ENCODE measurements at places on chromosomes 5 and 9.

DNA sequence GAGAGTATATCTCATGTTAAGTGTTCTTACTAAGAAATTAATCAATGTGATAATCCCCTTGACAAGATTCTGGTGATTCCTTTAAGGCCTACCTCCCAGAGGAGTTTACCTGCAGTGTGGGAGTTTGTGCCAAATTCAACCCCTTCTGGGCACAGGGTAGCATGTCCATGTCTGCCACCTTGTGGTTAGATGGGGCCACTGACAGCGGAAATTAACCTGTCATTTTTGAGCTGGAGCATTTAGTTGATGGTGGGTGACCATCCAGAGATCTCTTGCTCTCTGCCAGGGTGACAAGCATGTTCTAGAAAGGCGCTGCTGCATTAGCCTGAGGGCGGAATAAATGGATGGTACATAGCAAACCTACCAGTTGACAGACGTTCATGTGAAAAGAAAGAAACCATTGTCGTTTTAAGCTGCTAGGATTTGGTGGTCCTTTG is 132.2 kb downstream of the FBXO4 start:
- DNase-seq, result peak; percentile 30

DNA sequence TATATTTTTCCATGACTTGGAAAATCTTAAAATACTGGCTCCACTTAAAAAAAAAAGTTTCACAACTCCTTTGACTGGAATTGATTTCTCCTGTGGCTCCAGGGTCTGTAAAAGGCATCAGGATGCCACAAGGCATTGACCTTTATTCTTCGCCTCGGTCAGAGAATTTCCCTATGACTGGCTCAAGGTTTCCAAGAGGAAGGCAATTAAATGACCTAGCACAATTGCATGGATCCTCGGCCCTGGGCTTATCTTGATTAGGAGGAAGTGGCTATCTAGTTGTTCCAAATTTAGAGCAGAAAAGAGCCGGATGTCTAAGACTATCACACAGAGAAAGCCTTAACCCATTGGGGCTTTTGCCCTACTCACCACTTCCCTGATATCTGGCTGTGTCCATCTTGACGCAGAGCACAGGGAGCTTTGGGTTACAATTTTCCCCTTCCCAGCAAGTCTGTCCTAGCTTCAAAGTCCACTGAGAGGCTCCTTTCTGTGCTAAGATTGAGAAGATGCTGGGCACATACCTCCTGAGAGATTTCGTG is 56.9 kb upstream of the COL15A1 start:
- no peak for DNase-seq

- no peak for DNase-seq
Measured at GRCh38 chr5:146026307-146027010, 78.9 kb downstream of the PLAC8L1 start.

GRCh38 chr9:71441266-71441665 is 319.8 kb upstream of the TRPM3 start:
- no peak for DNase-seq

- DNase-seq, result no peak
Measured at GRCh38 chr9:87569008-87569509, 71.4 kb downstream of the DAPK1 start.

- DNase-seq, result no peak
Measured at GRCh38 chr9:120894321-120895148, 17.5 kb upstream of the PHF19 start.

DNA sequence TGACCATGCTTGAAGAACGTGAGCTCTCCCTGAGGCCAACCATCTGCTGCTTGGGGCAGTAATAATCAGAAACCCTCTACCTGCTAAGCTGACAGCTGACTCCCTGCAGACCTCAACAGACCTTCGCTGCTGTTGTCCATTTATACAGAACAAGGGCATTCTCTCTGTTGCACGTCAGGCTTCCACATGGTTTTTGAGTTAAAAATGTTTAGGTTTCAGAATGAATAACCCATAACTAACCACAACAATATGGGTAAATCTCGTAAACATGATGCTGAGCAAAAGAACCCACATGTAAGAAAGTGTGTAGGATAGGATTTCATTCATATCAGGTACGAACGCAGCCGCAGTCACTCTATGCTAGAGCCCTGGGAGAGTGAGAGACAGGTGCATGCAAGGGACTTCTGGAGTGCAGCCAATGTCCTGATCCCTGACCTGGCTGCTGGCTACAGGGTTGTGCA is 348.5 kb downstream of the MED10 start:
- DNase-seq, result no peak

GRCh38 chr5:14153932-14154731 is 11.0 kb downstream of the TRIO start:
- DNase-seq, result no peak

- DNase-seq, result peak; percentile 80
Measured at GRCh38 chr9:111482694-111483438, 1.3 kb downstream of the ECPAS start.

DNA sequence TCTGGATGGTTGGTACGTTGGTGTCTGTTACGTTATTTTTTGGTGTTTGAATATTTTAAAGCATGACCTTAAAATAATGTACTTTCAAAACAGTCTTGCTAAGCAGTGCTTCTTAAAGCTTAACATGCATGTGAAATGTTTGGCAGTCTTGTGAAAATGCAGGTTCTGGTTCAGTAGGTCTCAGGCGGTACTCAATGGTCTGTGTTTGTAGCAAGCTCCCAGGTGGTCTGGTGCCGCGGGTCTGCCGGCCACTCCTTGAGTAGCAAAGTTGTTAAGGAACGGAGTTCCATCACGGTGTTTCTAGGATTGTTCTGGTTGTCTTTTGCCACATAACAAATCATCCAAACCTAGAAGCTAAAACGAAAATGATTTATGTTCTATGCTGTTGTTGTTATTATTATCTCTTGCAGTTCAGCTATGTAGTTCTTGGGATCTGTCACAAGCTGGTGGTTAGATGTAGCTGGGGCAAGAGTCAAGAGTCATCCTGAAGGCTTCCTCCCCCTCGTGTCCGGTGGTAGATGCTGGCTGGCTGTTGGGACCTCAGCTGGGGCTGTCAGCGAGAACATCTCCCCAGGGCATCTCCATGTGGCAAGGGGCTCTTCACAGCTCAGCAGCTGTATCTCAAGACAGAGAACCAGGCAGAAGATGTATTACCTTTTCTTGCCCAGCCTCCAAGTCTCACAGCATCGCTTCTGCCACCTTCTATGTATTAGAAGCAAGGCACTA is 186.8 kb downstream of the PALM2AKAP2 start:
- no peak for DNase-seq

DNA sequence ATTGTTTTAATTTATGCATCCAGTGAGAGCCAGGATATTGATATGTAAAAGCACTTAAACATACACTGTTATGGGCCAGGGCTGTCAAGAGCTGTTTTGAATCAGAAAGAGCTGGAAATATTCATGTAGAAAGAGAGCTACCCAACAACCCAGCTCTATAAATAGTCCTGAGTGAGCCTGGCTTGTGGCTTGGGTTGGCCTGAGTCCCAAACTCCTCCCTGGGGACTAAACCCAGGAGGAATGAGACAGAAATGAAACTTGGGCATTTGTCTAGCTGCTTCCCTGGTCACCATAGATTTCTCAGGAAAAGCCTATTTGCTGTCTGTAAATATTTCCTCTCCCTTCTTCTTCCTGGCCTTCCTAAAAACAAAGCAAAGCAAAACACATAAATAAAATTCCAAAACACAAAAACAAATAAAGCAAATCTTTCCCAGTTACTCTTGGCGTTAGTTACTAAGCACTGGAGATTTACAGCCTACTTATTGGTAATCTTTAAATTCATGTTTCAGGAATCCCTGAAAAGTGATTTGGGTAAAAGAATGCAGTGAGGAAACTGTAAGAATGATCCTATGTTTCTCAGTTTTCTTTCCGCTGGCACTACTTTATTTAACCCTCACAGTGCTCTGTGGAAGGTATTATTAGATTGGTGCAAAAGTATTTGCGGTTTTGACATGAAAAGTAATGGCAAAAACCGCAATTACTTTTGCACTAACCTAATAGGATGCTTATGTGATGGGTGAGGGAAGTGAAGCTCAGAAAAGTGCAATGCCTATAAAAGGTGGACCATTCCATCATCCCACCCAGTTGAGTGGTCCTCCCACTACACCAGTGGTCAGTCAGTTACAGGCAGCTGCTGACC is 111.8 kb downstream of the CARTPT start:
- DNase-seq, result no peak

- DNase-seq, result no peak
Measured at GRCh38 chr5:35698047-35698808, 80.6 kb downstream of the SPEF2 start.

GRCh38 chr9:99353408-99353807 is 131.3 kb downstream of the SEC61B start:
- DNase-seq, result no peak

DNA sequence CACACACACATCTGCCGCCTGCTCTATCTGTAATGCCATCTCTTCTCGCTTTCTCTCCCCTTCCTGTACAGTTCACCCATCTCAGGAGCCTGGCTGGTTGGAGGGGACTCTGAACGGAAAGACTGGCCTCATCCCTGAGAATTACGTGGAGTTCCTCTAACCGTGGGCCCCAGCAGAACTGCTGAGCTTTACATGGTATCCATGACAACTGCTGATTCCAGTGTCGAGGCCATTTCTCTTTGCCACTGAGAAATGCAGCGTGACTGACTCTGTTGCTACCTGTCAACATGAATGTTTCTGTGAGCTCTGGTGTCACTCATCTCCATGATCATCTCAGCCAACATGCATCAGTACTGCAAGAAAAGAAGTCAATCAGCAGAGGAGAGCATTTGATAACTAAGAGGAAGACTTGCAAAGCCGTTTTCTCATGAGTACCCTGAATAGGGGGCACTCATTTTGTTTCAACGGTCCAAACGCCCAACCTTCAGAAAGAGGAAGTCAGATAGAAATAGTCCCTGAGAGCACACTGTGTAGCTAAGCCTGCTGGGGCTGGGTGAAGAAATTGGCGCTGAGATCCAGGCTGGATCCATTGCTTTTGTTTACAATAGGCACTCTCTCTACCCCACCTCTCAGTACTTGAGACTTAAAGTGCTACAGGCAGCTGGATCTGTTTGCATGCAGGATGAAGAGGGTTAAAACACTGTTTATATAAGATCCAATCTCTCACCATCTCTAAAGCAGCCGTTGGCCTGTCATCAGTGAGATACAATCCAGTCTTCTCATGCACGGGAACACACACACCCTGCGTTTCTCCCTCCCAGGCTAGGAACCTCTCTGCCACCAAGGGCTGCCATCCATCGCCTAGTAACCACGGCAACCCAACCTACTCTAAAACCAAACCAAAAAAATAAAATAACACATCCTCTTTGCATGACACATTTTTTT is 180.9 kb downstream of the NR3C1 start:
- DNase-seq, result peak; percentile 83

- no peak for DNase-seq
Measured at GRCh38 chr9:106897236-106897635, 34.3 kb downstream of the ZNF462 start.

- no peak for DNase-seq
Measured at GRCh38 chr5:134857401-134857800, 11.6 kb downstream of the C5orf24 start.

DNA sequence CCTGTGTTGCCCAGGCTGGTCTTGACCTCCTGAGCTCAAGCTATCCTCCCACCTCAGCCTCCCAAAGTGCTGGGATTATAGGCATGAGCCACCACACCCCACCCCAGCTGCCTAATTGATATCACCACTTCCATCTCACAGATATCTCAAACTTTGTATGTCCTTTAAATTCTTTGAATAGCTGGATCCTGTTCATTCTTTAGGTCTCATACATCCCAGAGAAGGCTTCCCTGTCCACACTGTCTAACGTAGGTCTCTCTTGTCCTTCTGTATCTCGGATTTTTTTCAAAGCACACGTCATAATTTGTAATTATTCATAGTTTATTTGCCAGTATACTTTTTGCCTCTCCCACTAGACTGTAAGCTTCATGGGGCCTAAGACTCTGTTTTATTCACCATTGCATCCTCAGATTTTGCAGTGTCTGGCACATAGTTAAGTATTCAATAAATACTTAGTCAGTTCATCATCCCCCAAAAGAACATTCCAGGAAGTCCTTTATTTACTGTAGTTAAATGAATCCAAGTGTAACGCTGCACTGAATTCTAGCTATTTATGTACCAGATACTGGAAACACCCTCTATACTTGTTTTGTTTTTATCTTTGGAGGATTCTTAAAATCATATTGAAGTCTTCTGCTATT is 10.5 kb downstream of the ARSK start:
- no peak for DNase-seq

- DNase-seq, result no peak
Measured at GRCh38 chr9:101047848-101048397, 19.4 kb downstream of the PLPPR1 start.

DNA sequence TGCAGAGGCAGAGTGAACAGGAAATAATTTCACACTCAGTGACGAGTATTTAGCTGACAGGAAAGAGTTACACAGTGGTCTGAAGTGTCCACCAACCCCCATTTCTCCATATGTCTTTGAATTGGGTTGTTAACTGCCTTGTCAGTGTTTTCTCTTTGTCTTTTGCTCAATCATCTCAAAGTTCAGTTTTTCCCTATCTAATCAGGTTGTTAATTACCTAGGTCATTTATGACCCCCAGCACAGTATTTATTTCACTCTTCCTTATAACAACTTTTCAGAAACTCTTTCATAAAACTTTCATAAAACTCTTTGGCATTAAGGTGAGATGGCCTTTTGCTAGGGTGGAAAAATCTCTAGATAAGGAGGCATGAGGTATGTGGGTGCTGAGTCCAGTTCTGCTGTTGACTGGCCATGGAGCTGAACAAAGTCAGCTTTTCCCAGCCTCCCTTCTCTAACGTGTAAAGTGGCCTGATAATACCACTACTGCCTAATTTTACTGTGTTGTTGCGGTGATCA is 5.2 kb upstream of the ALDOB start:
- DNase-seq, result no peak

GRCh38 chr5:91898898-91899297 is 515.8 kb upstream of the ARRDC3 start:
- DNase-seq, result no peak

GRCh38 chr5:68224509-68225187 is 9.1 kb downstream of the PIK3R1 start:
- no peak for DNase-seq

GRCh38 chr5:65292196-65292595 is 189.5 kb downstream of the ADAMTS6 start:
- DNase-seq, result no peak

- DNase-seq, result no peak
Measured at GRCh38 chr5:172423379-172424110, 30.8 kb downstream of the SH3PXD2B start.

DNA sequence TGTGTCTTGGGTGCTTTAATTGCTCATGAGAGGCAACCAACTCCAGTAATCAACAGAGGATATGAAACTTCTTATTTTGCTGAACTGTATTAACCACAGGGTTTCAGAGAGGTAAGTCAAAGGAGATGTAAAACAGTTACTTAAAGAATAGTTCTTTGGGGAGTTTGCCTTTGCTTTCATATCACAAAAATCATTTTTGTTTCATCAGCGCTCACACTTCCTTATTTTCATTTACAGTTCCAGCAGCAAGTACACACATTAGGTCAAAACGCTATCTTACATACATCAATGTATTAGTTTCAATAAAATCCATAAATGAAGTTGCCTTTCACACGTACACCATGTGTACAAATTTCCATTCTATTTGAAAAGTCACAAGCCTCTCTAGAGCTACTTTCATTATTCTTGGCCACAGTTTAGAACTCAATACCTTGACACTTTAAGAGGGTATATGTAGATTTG is 50.1 kb downstream of the ST8SIA4 start:
- DNase-seq, result peak; percentile 89

Measured in T-helper 2 cell (primary cell).